ENCODE measurements at places on chromosomes 16 and 17.

DNA sequence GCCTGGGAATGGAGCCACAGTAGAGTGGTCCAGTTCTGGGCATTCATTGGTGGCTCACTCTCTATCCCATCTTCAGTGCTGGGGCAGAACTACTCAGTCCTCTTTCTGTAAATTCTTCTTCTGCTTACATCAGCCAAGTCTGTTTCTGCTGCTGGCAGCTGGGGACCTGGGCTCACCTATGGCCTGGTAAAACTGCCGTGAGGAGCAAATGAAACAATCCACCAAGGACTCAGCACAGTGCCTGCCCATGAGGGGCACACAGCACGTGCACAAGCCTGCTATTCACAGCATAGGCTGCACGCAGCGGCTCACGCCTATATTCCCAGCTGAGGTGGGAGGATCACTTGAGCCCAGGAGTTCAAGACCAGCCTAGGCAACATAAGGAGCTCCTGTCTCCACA is 30.9 kb upstream of the SNN start:
- no peak for DNase-seq

- no peak for DNase-seq
These were observed 1.9 kb downstream of the GNA13 start for GRCh38 chr17:65054602-65055001.

DNA sequence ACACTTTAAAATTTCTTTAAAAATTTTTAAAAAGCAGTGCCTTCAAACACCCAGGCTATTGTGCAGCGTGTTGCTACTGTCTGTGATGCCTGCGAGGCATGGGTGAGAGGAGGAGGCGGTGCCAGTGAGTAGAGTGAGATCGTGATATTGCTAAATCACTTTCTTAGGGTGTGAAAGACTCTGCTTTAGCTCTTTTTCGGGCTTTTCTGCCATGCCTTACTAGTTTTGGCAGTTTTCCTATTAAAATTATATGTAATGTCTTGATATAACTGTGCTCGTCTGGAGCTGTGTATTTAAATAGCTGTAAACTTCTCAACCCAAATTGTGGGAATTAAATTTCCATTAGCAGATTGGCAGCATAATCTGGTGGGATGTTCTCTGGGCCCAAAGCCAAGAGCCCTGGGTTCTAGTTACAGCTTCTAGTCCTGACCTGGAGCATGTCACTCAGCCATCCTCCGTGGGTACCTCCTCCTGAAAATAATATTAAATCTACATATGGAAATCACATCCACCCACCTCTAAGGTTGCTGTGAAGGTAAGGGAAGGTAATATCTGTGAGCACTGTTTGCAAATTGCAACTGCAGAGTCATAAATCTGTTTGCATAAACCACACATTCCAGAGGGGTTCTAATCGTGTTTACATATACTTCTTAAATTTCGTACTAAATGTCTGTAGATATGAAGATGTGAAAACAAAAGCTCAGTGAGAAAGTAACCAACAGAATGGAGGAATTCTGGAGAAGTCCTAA is 264.3 kb upstream of the CACNG5 start:
- DNase-seq: no peak

DNA sequence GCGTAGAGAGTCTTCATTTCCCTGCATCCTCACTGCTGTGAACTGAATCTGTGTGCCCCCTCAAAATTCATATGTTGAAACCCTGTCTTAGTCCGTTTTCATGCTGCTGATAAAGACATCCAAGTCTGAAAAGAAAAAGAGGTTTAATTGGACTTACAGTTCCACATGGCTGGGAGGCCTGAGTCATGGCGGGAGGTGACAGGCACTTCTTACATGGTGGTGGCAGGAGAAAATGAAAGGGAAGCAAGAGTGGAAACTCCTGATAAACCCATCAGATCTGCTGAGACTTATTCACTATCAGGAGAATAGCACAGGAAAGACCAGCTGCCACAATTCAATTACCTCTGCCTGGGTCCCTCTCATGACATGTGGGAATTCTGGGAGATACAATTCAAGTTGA is 3.1 kb upstream of the CCDC42 start:
- DNase-seq: no peak

GRCh38 chr17:82998637-82999036 is 80.8 kb upstream of the METRNL start:
- no peak for DNase-seq

- DNase-seq: no peak
These were observed 23.0 kb downstream of the SPPL2C start for GRCh38 chr17:45867702-45868101.

GRCh38 chr16:83899272-83899897 is 470 bp downstream of the MLYCD start:
- DNase-seq: peak; percentile 82

GRCh38 chr16:52545222-52545897 is 1.6 kb downstream of the TOX3 start:
- peak; percentile 46 for DNase-seq

GRCh38 chr16:57588831-57589230 is 39.6 kb upstream of the ADGRG1 start:
- DNase-seq: no peak

DNA sequence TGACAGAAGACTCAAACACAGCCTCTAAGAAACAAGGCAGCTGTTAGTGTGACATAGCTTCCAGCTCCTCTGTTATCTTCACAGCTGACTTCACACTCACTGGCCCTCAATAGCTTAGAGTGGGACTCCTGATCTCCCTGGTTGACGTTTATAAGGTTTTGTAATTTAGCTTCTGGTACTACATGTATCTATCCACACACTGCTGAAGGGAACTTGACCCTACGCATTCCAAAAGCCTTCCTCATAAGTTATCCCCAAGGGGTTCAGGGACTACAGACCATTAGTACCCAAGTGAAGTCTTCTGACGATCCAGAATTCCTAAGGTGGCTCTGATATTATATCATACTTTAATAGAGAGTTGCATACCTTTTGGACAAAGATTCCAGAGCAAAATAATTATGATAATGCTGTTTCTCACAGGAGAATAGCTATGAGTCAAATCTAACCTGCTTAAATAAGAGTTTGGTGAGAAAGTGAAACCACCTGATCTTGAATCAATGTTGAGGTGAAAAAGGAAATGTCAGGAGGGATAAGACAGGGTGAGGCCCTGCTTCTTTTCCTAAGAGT is 14.5 kb downstream of the ACACA start:
- DNase-seq: peak; percentile 56

- no peak for DNase-seq
These were observed 463 bp downstream of the TOP2A start for GRCh38 chr17:40417258-40417608.

GRCh38 chr16:88316941-88317612 is 65.7 kb upstream of the ZNF469 start:
- DNase-seq: no peak

DNA sequence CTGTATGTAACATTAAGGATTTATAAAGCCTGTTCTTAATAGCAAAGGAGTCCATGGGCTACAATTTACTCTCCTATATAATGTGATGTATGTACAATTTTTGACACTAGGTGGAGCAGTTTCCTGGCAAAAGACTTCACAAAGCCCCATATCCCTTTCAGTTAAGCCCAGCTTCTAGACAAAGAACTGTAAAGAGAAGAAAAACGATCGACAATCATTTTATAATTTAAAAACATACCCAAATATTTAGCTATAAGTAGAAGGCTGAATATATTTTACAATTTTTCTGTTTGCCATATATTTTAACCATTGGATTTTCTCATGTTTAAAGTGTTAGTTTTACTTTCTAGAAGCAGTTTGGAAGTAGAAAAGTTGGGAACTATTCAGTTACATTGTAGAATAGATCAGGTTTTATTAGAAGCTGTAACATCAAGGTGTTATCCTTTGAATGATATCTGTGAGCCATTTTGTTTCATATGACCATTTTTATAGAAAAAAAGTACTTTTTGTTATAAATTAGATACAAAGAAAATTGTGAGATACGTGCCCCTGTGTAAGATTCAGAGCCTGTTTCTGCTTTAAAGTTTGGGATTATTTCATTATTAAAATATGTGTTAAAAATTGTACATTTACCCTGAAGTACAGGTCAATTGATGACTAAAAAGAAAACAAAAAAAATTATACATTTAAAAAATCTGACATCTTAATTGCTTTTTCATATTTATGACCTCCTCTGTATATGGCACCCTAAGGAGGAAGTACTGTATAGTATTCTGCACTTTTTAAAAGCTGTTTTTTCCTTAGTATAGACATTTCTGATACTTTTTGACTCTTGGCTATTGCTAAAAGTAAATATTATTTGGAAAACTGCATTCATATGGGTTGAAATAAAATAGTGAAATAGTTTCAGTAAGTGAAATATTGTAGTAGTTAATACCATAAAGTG is 46.3 kb downstream of the VMP1 start:
- peak; percentile 94 for DNase-seq

GRCh38 chr16:84120023-84120422 is 3.3 kb upstream of the MBTPS1 start:
- no peak for DNase-seq

- no peak for DNase-seq
These were observed 45.5 kb downstream of the TBC1D16 start for GRCh38 chr17:79990051-79990592.

GRCh38 chr17:78747488-78747887 is 34.6 kb downstream of the CYTH1 start:
- DNase-seq: no peak

DNA sequence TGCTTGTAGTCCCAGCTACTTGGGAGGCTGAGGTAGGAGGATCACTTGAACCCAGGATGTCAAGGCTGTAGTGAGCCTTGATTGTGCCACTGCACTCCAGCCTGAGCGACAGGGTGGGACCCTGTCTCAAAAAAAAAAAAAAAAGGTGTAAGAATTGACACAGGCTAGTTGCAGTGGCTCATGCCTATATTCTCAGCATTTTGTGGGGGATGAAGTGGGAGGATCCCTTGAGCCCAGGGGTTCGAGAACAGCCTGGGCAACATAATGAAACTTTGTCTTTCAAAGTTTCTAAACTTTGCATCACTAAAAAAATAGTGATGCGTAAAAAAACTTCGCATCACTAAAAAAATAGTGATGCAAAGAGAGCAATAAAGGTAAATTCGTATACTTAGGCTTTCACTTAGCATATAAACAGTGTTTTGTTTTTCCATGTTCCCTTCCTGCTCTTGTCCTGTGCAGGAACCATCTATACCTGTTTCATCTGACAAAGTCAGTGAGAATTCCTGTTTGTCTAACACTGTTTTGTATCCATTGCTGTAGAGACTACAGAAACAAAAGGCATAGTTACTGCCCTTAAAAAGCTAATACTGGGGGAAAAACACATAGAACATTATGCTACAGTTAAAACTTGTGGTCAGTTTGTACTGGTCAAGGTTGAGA is 32.1 kb downstream of the CTCF start:
- DNase-seq: no peak

DNA sequence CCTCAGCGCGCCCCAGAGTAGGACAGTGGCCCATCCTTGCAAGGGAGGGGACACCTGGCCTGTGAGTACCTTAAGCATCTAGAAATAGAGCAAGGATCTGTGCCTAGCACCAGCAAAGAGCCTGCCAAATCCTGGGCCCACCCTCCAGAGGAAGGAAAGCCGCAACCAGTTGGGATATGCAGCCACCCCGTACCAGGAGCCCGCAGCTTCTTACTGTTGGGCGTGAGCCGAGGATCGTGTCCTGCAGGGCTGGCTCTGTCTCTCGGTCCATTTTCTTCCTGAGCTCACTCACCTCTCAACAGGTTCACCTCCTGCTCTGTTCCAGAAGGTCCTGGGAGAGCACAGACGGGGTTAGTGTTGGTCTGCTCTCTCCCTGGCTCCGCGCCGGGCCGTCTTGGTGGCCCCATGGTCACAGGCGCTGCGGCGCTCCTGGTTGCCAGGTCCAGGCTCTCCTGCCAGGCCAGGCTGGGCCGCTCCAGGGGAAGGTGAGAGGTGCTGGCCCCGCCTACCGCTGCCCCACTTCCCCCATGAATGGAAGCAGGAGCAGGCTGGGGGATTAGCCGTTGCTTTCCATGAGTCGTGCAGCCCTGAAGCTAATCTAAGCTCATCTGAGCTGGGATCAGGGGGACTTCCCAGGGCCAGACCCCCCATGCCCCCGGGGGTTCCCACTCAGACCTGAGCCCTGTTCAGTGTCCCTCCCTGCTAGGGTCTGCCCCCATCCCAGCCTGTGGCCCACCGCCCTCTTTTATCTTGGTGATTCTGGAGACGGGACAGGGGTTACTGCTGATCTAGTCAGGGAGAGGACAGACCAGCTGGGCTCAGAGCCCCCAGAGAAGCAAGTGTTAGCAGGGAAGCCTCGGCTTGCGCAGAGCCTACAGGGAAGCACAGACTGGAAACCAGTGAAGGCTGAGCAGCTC is 12.7 kb downstream of the ENDOV start:
- DNase-seq: no peak

DNA sequence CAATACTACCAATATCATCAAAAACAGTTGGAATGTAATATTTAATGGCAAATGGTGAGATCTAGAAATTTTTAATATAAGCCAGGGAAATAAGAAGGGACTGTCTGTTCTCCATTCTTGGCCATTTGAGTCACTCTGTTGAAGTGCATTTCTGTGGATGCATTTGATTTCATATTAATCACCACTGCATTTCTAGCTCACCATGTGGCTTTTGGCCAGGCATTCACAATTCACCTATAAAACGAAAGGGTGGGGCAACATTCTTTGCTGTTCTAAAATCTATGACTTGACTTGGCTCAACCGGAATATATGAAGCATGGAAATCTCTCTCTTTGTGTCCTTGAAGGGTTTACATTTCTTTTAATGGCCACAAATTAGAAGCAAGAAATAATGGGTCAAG is 483.0 kb downstream of the SLC39A11 start:
- peak; percentile 80 for DNase-seq

- no peak for DNase-seq
These were observed 18.3 kb downstream of the BCAS3 start for GRCh38 chr17:60695960-60696359.

DNA sequence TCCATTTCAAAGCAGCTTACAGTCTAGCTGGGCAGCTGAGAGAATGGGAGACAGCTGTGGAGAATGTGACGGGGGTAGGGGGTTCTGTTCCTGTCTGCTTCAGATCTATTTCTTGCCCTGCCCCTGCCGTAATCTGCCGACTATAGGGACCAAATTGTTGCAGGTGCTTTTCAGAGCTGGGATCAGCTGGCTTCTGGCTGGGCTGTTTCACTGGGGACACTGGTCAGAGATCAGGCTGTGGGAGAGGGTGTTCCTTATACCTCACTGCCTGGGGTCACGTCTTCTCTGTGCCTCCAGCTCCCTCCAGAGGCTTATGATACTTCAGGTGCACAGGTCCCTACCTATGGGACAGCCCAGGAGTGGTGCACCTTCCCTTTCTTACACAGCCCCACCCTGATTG is 514.9 kb upstream of the GOT2 start:
- DNase-seq: no peak

DNA sequence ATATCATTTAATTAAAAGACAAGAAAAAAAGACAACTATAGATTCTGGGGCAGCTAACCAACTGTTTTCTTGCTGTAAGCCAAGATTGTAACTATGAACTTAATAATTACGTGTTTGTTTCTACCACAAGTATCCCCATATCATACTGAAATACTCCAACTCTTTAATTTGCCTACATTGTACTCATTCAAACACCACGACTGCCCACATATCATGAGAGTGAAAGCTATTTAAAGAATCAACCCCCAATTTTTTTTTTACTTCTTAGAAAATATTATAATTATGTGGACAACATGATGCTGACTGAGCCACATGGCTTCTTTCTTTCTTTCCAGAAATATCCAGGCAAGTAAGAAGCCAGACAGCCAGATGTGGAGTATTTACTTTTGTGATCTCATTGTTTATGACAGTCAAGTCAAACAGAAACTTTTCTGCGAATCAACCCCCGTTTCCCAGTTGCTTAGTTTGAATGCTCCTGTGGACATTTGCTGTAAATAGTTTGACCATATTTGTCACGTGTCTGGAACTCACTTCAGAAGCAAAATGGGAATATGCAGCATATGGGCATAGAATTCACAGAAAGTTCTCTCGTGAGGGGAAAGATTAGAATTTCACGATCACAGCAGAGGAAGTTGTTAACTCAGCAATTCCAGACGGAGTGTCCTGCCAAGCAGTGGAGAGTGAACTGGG is 126.8 kb upstream of the PSMD7 start:
- no peak for DNase-seq
